Stimulated activated CD4-positive, alpha-beta T cell treated with anti-CD3 and anti-CD28 coated beads, Interleukin-15, amount 100 ng/mL, for 48 hours (primary cell): ENCODE measurements at places on chromosomes 1 and 21.

GRCh38 chr21:37484535-37485474 is 118.2 kb downstream of the DYRK1A start:
- no peak for DNase-seq

- no peak for DNase-seq
Measured at GRCh38 chr1:26410706-26411623, at the start of gene LIN28A. Gene LIN28A, plus strand, starts transcription at chr1:26410817. Its CDS starts 75 bp downstream, at chr1:26410892.

GRCh38 chr1:1306070-1306660 is 1.6 kb downstream of the ACAP3 start:
- no peak for DNase-seq

GRCh38 chr1:208951908-208952307 is 631.6 kb upstream of the CAMK1G start:
- no peak for DNase-seq

DNA sequence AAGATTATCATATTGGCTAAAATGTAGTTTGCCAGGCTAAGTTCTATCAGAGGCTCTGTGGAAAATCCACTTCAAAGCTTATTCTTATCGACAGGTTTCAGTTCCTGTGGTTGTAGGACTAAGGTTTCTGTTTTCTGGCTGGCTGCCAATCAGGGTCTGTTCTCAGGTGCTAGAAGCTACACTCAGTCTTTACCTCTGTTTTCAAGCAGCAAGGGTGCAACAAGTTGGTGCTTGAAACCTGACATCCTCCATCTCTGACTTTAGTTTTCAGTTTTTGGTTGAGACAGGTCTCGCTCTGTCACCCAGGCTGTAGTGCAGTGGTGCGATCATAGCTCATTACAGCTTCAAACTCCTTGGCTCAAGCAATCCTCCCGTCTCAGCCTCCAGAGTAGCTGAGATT is 15.3 kb upstream of the TMCO2 start:
- peak; percentile 60 for DNase-seq

DNA sequence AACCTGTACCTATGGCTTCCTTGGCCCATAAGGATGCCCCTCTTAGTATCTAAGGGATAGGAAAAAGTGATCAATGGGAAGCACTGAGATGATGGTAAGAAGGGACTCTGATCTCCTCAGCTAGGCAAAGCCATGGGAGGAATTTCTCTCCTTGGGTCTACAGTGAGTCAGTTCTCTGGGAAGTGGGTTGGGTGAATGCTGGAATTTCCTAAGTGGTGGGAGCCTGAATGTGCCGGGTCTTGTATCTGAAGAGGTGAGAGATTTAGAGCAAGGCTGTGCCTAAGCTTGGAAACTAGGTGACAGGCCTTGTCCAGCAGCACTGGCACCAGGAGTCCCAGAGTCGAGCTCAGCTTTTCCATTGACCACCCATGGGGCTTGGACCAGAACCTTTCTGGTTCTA is 96.3 kb upstream of the SLC2A1 start:
- no peak for DNase-seq

- no peak for DNase-seq
Measured at GRCh38 chr1:18360251-18360650, 120.5 kb upstream of the KLHDC7A start.

DNA sequence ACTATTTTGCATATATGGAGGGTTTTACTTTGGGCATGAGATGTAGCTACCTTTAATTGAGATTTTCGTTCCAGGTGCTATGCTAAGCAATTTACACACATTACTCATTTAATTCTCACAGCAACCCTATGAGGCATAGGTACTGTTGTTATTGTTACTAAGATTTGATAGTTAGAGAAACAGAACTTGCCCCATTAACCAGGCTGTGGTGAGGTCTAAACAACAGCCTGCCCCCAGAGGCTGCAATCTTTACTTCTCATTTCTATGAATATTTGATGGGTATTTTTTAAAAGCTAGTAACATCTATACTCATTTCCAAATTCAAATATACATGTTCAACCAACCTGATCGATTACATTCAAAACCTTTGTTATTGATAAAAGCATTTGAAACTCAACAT is 155.6 kb downstream of the GALNT2 start:
- DNase-seq: no peak
